ENCODE measurements at places on chromosomes 6 and 20. TPM values are rescaled to one million over a fixed set of nuclear protein-coding genes. Genes with fewer than 3 reads are reported as not detected.

DNA sequence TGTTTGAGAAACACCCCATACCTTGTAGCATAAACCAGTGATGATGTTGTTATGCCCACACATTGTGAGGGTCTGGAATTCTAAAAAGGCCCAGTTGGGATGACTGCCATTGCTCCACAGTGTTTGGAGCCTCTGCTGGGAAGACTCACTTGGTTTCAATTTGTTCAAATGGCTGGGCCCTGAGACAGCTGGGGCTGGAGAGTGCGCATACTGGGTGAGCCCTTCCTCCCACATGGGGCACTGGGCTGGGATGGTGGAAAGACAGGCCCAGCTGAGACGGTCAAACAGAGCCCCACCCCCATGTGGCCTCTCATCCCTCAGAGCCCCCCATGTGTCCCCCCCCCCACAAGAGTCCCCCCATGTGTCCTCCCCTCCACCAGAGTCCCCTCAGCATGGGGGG lies 20.3 kb upstream of the RNASET2 start:
- peaks cover 46% of the 10 kb centered on the region for H3K36me3 ChIP-seq
- no peaks in the 10 kb centered on the region for H3K27me3 ChIP-seq
- no peak for DNase-seq
- no peak overlapping the region for H3K4me3 ChIP-seq
- H3K4me1 ChIP-seq, result no peaks in the 10 kb centered on the region

DNA sequence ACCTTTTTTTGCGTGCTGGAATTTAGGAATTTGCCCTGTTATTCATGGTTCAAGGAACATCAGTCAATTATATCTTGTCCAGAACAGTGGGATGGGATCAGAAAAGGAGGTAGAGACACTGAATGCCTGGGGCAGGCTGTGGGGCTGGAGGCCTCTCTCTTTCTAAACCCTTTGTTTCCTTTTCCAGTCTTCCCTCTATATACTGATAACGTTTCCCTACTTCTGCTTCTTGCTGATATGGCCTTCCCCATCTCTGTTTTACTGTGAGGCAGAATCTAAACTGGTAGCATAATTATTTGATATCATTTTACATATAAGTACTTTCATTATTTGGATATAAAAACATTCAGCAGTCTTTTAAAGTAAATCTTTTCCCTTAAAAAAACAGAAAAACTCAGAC lies 67.5 kb downstream of the DNAH8 start:
- no peak for DNase-seq
- H3K27ac ChIP-seq, result no peak overlapping the region
- no peak overlapping the region for H3K4me3 ChIP-seq
- no peaks in the 10 kb centered on the region for H3K4me1 ChIP-seq

GRCh38 chr6:12403201-12403826 lies 113.2 kb downstream of the EDN1 start:
- H3K36me3 ChIP-seq, result no peaks in the 10 kb centered on the region
- no peak for DNase-seq
- no peak overlapping the region for H3K27ac ChIP-seq
- peaks cover 2% of the 10 kb centered on the region for H3K27me3 ChIP-seq
- no peaks in the 10 kb centered on the region for H3K4me1 ChIP-seq
- no peak overlapping the region for H3K4me3 ChIP-seq

PBX2 gene
- 61.6 TPM for total RNA-seq

WFDC11 gene
- not detected for total RNA-seq

DNA sequence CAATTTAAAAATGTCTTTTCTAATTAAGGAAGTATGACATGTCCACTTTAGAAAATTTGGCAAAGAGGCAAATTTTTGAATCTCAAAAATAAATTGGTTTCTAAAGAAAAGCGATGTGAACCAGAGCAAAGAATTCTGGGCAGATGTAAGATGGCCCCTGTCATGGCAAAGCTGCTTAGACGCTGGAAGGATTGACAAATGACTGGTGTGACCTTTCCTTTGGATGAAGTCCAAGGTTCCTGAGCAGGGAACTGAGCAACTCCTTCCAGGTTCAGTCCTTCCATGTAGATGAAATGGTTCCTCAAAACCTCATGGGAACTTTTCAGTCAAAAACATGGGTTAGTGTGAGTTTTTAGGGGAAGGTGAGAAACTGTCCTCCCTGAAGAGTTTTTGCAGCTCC lies 25.1 kb downstream of the BRPF3 start:
- no peak overlapping the region for H3K27ac ChIP-seq
- H3K36me3 ChIP-seq, result peaks cover 21% of the 10 kb centered on the region
- H3K4me3 ChIP-seq, result no peak overlapping the region
- no peaks in the 10 kb centered on the region for H3K4me1 ChIP-seq
- H3K27me3 ChIP-seq, result no peaks in the 10 kb centered on the region

DNA sequence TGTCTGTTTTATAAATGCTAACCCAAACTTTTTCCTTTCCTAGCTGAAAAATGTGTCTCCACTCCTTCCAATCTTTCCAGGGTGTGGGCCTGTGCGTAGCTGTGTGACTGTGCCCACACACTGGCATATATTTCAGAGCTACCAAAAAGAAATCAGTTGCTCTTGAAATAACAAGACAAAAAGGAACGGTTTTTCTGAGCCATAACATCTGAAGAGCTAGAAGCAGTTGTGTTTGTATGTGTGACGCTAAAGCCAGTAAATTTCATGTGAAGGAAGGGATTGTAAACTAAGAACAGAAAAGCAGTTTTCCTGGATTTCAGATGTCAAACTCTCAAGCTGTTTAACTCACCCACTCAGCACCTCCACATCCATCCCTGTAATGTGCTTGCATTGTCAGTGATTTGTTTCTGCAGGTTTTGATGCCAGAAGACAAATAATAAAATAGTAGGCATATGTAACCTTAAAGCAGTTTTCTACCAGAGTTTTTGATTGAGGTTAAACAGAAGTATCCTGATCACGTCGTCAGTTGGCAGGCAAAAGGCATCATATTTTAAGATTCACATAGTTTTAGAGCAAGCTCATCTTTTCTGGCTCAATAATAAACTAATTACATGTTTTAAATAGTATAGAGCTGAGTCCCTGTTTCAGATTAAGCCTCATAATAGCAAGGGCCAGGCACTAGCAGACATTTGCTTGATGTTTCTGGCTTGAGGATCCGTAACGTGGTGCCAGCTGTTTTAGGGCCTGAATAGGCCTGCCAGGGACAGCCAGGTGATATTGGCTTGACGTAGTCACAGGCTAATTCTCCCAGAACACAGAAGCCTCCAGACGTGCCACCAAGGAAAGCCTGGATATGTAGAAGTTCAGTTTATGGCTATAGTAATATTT lies 90.9 kb downstream of the FOXO3 start:
- H3K4me1 ChIP-seq, result peaks cover 19% of the 10 kb centered on the region
- no peak for DNase-seq
- H3K4me3 ChIP-seq, result no peak overlapping the region

DEFB127 gene
- not detected for total RNA-seq

- no peaks in the 10 kb centered on the region for H3K36me3 ChIP-seq
- DNase-seq, result peak; percentile 41
- H3K27me3 ChIP-seq, result peaks cover 16% of the 10 kb centered on the region
- no peak overlapping the region for H3K4me3 ChIP-seq
Measured at GRCh38 chr6:79913369-79913768, 34.0 kb downstream of the ELOVL4 start.

ZNF391 gene
- total RNA-seq, result 1.3 TPM

All from activated CD8-positive, alpha-beta memory T cell treated with anti-CD3 and anti-CD28 coated beads, Interleukin-2, amount 10 ng/mL, durations not matched to agents 7 days and 5 days (primary cell).